ENCODE measurements at places on chromosomes 11 and 22.

- no peak for DNase-seq
Observed at GRCh38 chr11:60500276-60500910, 7.8 kb downstream of the MS4A12 start.

DNA sequence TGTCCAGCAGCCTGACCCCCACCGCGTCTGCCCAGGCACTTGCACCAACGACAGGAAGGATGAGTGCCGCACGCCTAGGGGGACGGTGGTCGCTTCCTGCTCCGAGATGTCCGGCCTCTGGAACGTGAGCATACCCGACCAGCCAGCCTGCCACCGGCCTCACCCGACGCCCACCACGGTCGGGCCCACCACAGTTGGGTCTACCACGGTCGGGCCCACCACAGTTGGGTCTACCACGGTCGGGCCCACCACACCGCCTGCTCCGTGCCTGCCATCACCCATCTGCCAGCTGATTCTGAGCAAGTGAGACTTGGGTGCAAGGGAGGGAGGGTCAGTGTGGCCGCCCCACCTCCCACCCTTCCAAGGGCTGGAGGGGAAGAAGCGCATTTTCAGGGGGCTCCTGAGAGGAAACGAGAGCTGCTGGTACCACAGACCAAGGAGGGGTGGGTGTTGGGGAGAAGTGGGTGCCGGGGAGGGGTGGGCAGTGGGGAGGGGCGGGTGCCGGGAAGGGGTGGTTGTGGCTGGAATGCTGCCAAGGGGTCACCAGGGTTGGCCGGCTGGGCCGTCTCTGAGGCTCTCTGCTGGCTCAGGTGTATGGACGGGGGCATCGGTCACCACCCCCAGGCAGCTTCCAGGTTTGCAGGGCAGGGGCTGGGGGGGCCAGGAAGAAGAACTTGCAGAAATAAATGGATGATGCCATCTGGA, 27.7 kb upstream of the MUC5B start:
- no peak for DNase-seq

DNA sequence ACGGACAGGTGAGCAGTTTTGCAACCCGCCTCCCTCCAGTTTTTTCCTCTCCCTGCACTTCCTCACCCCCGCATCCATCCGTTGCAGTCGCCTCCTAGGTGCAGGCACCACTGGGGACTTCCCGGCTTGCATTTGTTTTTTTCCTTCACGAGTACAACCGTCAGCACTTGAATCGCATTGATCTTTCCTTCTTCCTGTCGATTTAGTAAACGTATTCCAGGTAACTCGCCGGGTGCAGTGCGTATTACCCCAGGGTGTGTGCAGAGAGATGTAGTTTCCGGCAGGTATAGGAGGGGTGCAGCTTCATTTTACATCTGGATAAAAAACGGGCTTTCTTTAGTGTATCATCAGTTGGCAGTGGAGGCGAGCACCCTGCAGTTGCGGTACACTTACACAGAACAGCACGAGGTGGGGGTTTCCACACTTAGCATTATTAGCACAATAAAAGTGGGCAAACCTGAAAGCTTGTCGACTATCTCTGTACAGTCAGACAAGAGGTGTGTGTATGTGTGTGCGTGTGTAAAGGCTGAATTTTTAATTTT, at the start of gene SORL1-AS1:
Gene SORL1-AS1, minus strand, starts transcription at position 359 of the 542 bp plus-strand sequence.
- no peak for DNase-seq

- peak; percentile 85 for DNase-seq
Observed at GRCh38 chr22:37752189-37753087, 55.3 kb upstream of the GCAT start.

DNA sequence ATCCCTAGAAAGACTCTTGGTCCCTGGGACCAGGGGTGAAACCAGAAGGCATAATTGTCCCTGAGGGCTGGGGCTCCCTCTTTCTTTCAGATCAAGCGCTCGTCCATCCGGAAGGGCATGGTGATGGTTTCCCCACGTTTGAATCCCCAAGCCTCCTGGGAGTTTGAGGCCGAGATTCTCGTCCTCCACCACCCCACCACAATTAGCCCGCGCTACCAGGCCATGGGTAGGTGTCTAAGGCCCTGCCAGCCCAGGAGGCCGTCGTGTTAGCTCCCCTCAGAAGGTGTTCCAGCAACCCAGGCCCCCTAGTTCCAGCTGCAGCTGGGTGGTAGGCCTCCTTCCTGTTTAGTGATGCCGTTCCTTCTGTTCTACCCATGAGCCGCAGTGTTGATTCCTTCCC, 21.4 kb downstream of the GTPBP1 start:
- DNase-seq: no peak

GRCh38 chr22:45469281-45470073, 33.2 kb upstream of the FBLN1 start:
- DNase-seq: no peak

- no peak for DNase-seq
Observed at GRCh38 chr22:49589301-49589700, 238.4 kb downstream of the BRD1 start.

GRCh38 chr22:26822313-26822712, 164.9 kb downstream of the MIAT start:
- no peak for DNase-seq

- no peak for DNase-seq
Observed at GRCh38 chr11:127098684-127099083, 98.1 kb upstream of the KIRREL3 start.

DNA sequence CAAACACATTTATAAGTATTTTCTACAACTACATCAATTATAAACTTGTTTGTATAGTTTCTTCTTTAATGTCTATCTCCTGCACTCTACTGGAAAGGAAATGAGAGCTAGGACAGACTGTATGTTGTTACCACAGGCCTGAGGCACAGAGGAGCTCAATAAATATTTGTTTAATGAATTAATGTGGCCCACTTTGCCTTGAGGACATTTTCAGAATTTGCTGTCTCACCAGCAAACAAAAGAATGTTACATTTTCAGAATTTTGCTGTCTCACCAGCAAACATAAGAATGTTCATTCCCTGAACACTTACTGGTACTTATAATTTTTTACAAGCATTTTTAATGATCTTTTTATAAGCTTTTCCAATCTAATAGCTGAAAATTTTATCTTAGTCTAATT, 41.9 kb upstream of the WNT7B start:
- DNase-seq: no peak

DNA sequence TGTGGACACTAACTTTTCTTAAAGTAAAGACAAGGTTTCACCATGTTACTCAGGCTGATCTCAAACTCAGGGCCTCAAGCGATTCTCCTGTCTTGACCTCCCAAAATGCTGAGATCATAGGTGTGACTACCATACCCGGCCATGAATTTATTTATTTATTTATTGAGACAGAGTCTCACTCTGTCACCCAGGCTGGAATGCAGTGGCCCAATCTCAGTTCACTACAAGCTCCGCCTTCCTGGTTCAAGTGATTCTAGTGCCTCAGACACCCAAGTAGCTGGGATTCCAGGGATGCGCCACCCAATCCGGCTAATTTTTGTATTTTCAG, 29.7 kb upstream of the PCF11 start:
- DNase-seq: no peak

DNA sequence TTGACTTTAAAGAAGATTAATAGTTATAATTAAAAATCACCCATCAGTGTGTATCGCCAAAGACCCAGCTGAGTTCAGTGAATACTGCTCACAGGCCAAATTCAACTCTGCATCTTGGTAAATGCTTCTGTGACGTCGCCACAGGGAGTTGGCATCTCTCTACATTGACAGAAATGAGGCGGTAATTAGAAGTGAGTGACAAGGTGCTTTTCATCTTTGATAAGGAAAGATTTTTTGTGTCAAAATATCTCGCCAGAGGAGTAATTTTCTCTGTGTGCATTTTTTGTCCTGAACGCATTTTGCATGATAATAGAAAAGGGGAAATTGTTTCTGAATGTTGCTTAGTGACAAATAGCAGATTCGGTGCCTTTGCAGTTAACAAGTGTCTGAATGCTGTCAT, 345.8 kb downstream of the CNTN5 start:
- DNase-seq: no peak

- no peak for DNase-seq
Observed at GRCh38 chr11:124830749-124831148, 30.5 kb upstream of the MSANTD2 start.

DNA sequence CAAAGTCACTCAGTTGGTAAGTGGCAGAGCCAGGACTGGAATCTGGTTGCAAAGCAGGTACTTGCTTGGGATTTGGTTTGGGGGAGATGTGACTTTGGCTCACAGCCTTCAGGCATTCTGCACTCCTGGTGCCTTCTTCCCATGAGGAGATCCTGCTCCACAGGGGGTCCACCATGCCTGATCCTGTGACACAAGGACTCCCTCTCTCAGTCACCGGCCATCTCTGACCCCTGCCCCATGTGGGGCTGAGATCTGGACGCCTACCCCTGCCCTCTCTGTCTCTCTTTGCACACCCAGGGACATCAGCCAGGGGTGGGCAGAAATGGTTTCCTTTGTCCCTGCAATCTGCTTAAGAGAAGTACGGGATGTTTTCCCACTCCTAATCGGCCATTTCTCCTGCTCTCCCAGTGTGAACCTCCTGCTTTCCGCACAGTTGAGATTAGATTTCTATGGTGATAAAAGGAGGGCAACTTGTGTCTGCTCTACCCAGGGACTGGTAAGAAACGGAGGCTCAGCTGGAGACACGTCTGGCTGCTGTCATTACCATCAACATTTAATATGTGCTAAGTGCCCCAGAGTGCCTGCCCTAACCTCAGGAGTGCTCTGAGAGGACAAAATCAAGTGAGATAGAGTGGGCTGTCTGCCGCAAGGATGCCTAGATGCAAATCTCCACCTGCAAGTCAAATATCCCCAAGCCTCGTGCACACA, 11.1 kb upstream of the FXYD6 start:
- DNase-seq: no peak

GRCh38 chr11:31768749-31769640, 42.1 kb downstream of the PAX6 start:
- no peak for DNase-seq

- no peak for DNase-seq
Observed at GRCh38 chr22:37747080-37747714, 50.3 kb downstream of the TRIOBP start.

GRCh38 chr11:120890609-120891320, 133.1 kb upstream of the TBCEL start:
- DNase-seq: no peak
